ENCODE measurements at places on chromosomes 6 and 20. TPM values are rescaled to one million over a fixed set of nuclear protein-coding genes. Genes with fewer than 3 reads are reported as not detected.

ADTRP gene
- 1.9 TPM for total RNA-seq

ANGPT4 gene
- not detected for total RNA-seq

WFDC12 gene
- total RNA-seq: not detected

TMEM244 gene
- 0.83 TPM for total RNA-seq

FOXC1 gene
- total RNA-seq: not detected

GRCh38 chr20:20447196-20447595 lies 79.3 kb downstream of the INSM1 start:
- DNase-seq: no peak

GRCh38 chr6:125379174-125379573 lies 77.4 kb upstream of the HDDC2 start:
- DNase-seq: no peak

GRCh38 chr6:168091381-168092264 lies 12.6 kb upstream of the FRMD1 start:
- no peak for DNase-seq

GRCh38 chr6:83600459-83600858 lies 88.1 kb downstream of the PRSS35 start:
- no peak for DNase-seq

- DNase-seq: no peak
Measured at GRCh38 chr20:50543326-50543725, 33.1 kb downstream of the PTPN1 start.
